ENCODE measurements at places on chromosomes 12 and 14.

- no peak for ATAC-seq
Measured at GRCh38 chr14:45359746-45360145, 106.7 kb upstream of the MIS18BP1 start.

DNA sequence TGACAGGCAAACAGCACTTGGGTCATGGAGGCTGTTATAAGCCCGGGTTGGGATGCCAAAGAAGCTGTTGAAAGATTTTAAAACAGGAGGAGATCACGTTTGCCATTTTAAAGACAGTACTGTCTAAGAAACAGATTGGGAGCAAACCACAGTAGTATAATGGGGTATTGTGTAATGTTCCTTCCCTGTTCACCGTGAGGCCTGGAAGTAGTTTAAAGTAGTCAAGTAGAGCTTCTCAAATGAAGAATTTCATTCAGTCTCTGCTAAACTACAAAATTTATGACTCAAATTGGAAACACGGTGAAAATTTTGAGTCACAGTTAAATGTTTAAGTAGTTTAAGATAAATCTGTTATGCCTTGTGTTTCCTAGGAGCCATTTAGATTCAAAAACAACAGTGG is 35.8 kb downstream of the ATP2A2 start:
- peak; percentile 56 for ATAC-seq

GRCh38 chr12:14950421-14950820 is 11.0 kb downstream of the ARHGDIB start:
- peak; percentile 44 for ATAC-seq

DNA sequence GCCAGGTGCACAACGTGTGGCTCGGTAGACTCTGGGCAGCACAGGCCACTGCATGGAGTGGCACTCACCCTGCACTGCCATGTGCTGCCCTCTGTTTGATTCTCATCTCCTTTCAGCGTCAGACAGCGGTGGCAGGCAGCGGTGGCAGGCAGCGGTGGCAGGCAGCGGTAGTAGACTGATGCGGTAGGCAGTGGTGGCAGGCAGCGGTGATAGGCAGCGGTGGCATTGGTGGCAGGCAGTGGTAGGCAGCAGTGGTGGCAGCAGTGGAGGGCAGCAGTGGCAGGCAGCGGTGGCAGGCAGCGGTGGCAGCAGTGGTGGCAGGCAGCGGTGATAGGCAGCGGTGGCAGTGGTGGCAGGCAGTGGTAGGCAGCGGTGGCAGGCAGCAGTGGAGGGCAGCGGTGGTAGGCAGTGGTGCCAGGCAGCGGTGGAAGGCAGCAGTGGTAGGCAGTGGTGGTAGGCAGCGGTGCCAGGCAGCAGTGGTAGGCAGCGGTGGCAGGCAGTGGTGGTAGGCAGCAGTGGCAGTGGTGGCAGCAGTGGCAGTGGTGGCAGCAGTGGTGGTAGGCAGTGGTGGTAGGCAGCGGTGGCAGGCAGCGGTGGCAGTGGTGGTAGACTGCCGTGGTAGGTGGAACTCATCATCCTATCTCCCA is 6.0 kb upstream of the MEG3 start:
- no peak for ATAC-seq

- no peak for ATAC-seq
Measured at GRCh38 chr14:39500253-39500652, 68.0 kb upstream of the FBXO33 start.

Measured in activated CD4-positive, CD25-positive, alpha-beta regulatory T cell treated with anti-CD3 and anti-CD28 coated beads, Interleukin-2, amount 50 U/mL, for 24 hours (primary cell).